ENCODE measurements at places on chromosomes 7 and 10.

- DNase-seq: no peak
Measured at GRCh38 chr10:27035163-27035562, 65.1 kb downstream of the ANKRD26 start.

GRCh38 chr10:73163096-73163495, 4.7 kb downstream of the ECD start:
- no peak for DNase-seq

DNA sequence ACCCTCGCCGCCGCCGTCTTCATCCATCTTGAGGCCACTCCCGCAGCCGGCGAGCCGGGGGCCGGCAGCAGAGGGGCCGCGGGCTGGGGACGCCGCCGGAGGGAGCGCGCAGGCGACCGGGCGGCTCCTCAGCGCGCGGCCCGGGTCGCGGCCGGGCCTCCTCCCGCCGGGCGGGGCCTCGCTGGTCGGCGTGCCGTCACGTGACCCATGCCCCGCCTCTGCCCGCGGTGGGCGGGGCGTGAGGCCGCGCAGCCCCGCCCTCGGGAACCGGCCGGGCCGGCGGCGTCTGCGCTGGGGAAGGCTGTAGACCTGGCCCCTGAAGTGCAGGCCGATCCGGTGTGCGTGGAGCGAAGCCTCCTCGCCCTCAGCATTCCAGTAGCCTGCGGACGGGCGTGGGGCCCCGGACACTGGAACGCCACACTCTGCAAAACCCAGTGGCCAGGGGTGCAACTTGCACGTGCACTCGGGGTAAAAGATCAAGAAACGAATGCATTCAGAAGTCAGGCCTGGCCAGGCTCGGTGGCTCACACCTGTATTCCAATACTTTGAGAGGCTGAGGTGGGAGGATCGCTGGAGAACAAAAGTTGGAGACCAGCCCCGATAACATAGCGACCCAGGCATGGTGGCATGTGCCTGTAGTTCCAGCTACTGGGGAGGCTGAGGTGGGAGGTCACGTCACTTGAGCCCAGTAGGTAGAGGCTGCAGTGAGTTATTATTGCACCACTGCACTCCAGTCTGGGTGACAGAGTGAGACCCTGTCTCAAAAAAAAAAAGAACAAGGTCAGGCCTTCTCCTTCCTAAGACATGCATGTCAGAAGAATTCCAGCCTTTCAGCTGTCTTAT, at the start of gene CYTH3:
Gene CYTH3, minus strand, starts transcription at position 144 of the 843 bp plus-strand sequence. Its CDS starts 117 bp downstream, at position 27.
- peak; percentile 75 for DNase-seq

DNA sequence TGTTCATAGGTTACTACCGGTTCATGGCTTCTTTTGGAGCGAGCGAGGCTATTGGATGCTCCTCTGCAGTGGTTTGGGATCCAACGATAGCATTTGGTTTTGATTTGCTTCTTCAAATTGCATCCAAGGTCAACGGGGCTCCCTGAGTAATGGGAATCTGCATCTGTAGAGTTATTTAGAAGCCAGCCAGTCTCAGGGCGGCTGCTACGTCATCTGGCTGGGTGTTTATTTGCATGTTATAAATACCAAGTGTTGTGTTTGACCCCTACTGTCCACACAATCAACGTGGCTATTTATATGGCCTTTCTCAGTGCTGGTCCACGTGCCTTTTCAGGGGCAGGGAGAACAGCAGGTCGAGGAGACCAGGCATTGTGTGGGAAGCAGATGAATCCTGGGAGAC, 137.7 kb downstream of the PRPF18 start:
- no peak for DNase-seq

DNA sequence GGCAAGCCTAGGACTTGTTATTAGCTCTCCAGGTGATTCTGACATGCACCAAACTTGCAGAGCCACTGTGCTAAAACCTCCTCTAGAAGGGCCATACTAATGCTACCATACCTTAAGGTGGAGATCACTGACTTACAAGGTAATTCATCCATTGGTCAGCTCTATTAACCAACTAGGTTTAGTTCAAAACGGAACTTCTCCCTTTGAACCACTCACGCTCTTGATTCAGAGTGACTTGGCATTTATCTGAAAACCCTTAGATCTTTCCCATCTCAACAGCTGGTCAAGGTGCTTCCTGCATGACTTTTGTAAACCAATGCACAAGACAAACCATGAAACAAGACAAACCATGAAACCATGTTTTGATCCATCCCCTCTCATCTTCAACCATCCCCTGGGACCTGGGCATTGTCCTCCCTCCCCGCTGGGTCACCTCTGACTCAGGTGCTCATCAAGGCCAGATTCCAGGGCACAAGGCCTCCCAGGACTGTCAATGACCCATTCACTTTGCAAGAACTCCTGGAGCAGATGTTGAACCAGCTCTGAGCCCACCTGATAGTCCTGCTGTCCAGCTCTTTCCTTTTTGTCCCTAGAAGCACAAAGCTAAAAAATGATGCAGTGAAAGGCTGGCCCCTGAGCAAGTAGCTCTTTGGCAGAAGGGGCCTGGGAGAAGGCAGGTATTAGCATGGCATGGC, 18.8 kb downstream of the IMPDH1 start:
- no peak for DNase-seq

DNA sequence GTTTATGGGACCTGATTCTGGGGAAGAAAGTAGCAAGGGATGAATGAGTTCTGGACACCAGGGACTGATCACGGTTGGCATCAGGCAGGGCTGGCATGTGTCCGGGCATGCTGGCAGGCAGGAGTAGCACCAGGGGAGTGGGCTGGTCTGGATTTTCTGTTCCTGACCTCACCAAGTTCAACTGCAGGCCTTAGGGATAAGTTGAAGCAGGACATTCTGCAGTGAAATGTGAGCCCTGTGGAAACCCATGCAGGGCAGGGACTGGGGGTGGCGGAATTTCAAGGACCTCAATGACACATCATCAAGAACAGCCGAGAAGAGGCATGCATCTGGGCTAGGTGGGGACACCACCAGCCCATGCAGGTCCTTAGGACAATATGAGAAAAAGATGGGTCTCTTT, 80.2 kb upstream of the ADAM12 start:
- DNase-seq: no peak

- no peak for DNase-seq
Measured at GRCh38 chr7:67595431-67596180, 599.0 kb downstream of the TYW1 start.

DNA sequence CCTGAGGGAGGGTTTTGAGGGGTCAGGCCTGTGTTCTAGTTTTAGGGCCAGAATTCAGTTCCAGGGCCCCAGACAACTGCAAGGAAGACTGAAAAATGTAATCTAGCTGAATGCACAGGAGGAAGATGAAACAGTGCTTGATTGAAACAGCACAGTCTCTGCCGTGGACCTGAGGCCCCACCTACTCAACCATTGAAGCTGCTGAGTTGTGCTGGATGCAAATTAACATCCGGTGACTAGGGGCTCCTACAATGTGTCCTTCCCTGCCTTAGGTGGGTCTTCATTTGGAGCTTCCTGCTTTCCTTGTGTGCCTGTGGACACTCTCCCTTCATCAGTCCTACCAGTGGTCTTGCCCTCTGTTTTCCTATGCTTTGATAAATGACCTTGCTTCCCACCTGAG, 5.7 kb downstream of the GLRX3 start:
- no peak for DNase-seq

GRCh38 chr10:2020836-2021235, 283.5 kb upstream of the ADARB2 start:
- DNase-seq: no peak

DNA sequence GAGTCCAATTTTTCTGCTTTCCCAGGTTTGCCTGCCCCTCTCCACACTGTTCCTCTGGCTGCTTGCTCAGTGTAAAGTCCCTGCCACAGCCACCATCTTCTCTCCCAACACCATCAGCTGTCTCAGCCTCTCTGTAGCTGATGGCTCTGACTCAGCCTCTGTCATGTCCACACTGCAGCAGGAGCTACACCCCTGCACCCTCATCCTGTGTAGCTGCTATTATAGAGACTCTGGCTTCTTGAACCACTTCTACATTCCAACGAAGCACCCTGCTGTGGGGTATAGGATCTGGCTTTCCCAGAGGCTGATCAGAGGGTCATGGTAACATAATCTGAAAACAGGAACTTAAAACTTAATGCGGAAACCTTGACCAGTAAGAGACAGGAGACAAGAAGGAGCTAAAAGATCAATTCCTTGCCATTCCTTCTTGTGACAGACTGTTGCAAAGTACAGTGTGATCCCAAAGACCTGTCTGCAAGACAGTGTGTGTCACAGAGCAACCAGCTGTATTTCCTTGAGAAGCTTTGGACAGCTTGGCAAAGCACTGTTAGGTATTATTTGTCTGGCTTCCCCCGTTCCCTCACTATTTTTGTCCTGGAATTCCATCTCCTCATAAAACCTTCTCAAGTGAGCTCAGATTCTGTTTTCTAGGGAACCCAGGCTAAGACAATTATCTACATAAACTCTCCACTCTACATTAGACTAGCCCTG, 42.3 kb downstream of the NRCAM start:
- no peak for DNase-seq

DNA sequence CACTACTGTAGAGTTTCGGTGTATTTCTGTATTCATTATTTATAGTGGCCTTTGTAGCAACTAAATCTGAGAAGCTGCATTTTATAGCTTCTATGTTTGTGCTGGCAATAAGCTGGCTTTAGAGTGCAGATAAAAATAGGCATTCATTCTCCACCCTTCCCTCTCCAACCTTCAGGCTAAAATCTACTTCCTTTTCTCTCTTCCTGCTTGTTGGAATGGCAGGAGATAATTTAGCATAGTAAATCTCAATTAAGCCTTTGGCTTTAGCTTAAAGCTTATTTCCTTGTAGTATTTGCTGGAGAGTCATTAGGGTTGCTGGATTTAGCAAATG, 58.5 kb downstream of the CPVL start:
- DNase-seq: no peak

GRCh38 chr7:151110236-151110940, 24.1 kb downstream of the AGAP3 start:
- no peak for DNase-seq

DNA sequence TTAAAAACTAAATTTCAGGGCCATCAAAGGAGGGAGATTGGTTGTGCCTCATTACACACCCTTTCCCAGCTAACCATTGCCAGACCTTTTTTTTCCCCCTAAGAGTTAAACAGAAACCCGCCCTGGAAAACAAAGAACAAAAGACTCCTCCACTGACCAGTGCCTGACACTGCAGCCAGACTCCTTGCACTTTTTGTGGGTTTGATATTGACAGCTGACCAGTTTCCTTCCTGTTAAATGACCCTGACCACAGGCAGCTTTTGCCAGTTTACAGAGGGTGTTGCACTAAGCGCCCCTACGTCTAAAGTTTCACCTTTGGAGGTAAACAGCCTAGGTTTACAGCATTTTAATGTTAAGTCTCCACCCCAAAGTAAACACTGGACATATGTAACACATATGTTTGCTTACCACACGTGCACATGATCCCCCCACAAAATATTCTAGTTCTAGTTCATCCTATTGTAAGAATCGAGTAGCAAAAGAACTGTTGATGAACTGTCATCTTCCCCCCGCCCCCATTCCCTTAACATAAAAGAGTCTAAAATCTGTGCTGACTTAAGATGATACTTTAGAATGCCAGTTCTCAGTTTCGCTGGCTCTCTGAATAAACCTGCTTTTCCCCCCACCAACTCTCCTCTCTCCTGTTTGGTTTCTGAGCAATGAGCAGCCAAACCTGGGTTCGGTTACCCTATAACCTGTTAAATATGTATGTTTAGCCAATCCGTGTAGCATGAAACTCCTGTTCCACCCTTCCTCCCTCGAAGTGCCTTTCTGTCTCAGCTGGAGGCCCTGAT, 38.0 kb downstream of the FOXI2 start:
- no peak for DNase-seq
